ENCODE measurements at places on chromosomes 13 and 19.

DNA sequence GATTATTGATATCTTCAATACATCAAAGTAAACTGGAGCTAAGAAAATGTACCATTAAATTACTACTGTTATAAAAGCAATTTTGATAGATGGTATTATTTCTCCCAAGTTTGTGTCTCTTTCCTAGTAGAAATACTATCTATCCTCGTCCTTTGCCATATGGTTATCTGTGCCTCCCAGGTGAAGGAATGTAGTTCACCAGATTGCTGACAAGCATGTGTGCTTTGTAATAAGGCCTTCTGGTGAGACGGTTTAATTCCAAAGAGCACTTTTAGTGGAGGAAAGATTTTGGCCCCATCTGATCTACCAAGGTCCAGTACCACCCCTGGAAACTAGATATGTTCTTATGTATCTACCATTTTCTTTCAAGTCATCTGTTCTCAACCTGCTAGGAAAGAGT lies 243.6 kb downstream of the DLEU7 start:
- DNase-seq: no peak

DNA sequence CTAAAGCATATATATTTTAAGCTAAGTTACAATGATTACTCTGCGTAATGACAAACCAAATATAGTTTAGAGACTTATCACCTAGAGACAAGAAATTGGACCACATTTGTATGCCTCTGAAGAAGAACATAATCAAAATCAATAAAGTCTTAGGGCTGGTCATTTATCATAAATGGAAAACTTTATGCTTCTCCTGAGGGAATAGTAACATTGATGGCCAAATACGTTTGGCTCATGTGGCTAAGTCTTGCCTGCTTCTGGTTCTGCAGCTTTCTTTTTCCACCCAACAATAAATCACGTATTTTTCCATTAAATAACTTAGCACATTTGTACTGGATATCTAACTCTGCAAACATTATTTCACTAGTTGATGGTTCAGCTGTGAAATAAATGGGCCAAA lies 458.4 kb downstream of the SLITRK1 start:
- DNase-seq: no peak

- DNase-seq: no peak
Measured at GRCh38 chr19:18807861-18808331, 16.8 kb upstream of the COMP start.

DNA sequence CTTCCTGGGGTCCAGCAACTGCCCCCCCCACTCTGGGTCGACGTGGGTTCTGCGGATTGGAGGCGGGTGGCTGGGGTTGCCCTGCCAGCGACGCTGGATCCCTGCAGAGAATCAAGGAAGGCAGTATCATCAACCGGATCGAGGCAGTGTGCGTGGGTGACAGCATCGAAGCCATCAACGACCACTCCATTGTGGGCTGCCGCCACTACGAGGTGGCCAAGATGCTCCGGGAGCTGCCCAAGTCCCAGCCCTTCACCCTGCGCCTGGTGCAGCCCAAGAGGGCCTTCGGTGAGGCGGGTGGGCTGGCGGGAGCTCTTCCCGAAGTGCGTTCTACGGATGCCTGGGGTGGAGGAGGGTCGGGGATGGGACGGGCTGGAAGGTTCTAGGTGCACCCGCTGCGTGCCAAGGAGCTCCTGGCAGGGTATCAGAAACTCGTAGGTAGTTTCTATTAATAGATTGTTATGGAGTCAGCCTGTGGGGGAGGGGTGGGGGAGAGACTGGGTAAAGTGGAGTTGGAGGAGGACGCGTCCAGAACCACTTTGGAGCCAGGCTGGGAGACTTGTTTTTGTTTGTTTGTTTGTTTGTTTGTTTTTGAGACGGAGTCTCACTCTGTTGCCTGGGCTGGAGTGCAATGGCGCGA lies 1.5 kb downstream of the GIPC3 start:
- DNase-seq: no peak

- no peak for DNase-seq
Measured at GRCh38 chr13:44303681-44304432, 69.8 kb upstream of the SERP2 start.

GRCh38 chr19:28294395-28294794 lies 918.6 kb downstream of the UQCRFS1 start:
- no peak for DNase-seq

GRCh38 chr19:19402656-19403372 lies 2.7 kb upstream of the GATAD2A start:
- DNase-seq: no peak

- no peak for DNase-seq
Measured at GRCh38 chr19:3071768-3072167, 9.5 kb upstream of the TLE5 start.

GRCh38 chr13:23496255-23496654 lies 62.8 kb upstream of the SACS start:
- no peak for DNase-seq

DNA sequence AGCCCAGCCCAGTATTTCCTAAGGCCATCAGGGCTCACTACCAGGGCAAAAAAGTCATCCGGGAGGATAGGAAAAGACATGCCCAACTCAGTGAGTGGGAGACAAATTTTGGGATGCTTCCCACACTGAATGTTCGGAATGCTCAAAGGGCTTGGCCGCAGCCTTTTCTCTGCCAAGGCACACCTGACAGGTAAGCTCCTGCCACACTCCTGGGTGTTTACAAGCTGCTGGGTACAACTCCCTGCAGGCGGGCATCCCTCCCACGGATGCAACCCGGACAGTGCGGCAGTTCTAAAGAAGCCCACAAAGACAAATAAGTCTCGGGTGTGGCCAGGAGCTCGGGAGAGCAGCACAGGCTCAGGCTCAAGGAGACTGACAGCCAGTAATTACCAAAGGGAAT lies 28.1 kb downstream of the SLC7A1 start:
- no peak for DNase-seq

GRCh38 chr13:30696278-30697176 lies 38.8 kb upstream of the ALOX5AP start:
- DNase-seq: no peak

DNA sequence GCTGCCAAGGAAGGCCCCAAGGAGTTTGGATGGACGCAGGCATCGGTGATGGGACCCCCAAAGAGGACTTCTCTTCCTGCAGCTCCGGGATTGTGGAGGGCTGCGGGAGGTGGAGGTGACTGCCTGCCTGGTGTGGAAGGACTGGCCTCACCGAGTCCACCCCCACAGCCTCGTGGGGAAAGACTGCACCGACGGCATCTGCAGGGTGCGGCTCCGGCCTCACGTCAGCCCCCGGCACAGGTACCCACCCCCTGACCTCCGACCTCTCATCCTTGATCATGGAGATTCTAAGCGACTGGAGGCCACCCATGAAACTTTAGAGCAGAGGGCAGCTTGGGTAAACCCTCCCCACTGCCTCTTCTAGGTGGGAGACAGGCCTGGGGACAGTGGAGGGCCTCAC lies 16.9 kb upstream of the CLASRP start:
- DNase-seq: no peak

DNA sequence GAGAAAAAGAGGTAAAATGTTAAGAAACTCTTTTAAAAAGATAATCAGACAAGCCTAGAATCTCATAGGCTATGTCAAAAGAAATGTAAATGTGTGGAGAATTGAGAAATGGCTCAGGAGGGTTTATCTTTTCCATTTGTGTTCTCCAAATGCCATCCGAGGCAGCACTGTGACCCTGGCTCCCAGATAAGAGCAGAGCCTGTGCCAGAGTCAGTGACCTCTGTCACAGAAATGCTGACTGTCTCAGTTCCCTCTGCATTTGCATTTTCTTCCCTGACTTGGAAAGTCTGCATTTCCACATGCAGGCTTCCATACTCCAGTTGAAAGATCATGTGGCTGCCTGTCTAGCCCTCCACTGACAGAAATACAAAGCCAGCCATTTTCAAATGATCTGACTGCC lies 42.0 kb downstream of the SERTM1 start:
- no peak for DNase-seq

GRCh38 chr13:59480396-59481259 lies 683.1 kb downstream of the DIAPH3 start:
- no peak for DNase-seq

DNA sequence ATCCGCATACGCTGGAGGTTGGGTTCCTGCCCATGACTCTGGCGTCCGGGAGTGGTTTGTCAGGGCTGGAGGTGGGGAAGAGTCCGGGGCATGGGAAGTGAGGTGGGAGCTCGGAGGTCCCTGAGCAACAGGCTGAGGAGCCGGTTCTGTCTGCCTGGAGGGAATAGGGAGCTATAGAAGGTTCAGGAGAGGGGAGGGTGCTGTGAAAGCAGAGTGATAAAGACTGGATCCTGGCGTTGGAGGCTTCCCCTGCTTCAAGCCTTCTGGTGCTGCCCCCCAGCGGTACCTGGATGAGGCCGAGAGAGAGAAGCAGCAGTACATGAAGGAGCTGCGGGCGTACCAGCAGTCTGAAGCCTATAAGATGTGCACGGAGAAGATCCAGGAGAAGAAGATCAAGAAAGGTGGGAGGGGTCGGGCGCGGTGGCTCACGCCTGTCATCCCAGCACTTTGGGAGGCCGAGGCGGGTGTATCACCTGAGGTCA lies 2.6 kb downstream of the HMG20B start:
- no peak for DNase-seq
